NCI-H2171 treated with DMSO at 0.1 percent for 48 hours (cell line): ENCODE measurements at places on chromosomes 1 and 21.

- DNase-seq = peak; percentile 63
Measured at GRCh38 chr1:161044908-161045735, 655 bp downstream of the USF1 start.

DNA sequence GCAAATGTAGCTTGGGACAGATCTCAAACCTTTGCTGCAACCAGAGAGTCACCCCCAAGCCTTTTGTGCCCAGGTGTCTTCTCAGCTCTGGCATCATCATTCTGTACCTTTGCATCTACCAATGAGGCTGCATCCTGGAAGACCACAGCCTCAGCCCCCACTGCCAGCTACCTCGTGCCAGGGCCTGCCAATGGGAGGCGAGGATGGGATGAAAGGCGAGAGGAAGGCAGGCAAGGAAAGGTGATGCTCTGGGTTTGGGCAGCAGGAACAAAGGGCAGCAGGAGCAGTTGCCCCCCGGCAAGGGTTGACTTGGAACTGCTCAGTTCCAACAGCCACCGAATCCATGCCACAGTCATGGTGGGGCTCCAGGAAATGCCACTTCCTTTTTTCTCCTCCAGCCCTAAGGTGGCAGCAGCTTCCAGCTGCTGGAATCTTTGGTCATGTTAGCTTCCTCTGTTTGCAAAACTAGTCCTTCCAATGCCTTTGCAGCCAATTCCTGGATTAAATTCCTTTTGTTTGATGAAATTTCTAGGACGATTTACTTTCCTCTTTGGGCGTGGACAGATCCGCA is 651.6 kb downstream of the NPHP4 start:
- DNase-seq = no peak

DNA sequence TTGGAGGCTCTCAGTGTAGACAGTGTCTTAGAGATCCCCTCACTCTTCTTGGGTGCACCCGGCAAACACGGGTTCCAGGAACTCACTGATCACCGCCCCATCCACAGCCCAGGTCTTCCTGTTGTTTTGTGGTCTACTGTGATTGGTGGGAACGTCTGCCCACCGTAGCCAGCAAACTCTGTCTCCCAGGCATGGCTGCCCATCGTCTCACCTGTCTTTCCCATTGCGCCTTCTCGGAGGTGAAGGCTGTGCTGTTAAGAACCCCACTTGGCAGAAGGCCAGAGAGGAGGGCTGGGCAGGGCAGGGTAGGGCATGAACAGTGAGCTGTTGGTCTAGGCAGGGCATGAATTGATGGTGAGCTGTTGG is 14.1 kb upstream of the KCNA2 start:
- no peak for DNase-seq

GRCh38 chr1:87501738-87502137 is 173.1 kb downstream of the LMO4 start:
- no peak for DNase-seq

DNA sequence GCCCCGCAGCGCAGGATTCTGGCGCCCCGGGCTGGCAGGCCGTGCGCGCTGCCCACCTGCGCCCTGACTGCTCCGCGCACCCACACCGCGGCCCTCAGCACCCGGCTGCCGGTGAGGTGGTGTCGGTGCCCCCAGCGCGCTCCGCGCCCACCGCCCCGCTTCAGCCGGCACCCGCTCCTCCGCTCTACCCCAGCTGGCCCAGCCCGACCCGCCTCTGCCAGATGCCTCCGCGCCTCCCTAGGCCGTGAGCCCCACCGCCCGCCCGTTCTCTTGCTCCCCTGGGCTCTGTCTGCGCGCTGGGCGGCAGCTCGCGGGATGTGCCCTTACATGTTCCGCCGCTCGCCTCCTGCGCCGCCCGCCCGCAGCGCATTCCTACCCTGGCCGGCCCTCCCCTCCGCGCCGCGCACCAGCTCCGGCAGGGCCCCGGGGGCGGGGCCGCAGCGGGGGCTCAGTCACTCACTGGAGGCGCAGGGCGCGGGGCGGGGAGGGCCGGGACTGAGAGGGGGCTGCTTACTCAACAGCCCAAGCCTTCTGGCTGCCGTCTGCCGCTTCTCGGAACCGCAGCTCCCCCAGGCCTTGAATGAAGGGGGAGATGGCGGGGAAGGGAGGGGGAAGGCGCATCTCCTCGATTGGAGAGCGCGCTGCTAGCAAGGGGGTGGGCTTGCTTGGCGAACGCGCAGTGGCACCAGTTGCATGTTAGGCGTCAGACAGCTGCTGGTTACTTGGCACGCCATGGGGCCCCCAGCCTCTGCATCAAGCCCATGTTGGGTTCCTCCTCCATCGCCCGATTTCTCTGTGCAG is at the start of gene PHLDA3:
Gene PHLDA3 (minus strand): TSS at position 345 of the 801 bp plus-strand sequence. CDS start 402 bp downstream, outside the sequence.
- DNase-seq = peak; percentile 97

GRCh38 chr1:209363112-209363511 is 220.4 kb upstream of the CAMK1G start:
- peak; percentile 90 for DNase-seq

- DNase-seq = no peak
Measured at GRCh38 chr1:97209381-97209957, 487.9 kb downstream of the PTBP2 start.

GRCh38 chr1:229067546-229067945 is 203.4 kb upstream of the RAB4A start:
- no peak for DNase-seq
